ENCODE measurements at places on chromosomes 6 and 20. TPM values are rescaled to one million over a fixed set of nuclear protein-coding genes. Genes with fewer than 3 reads are reported as not detected.

Gene MPIG6B
- total RNA-seq: 0.59 TPM

Gene ADGRG6
- 30.3 TPM for total RNA-seq

Gene RPRD1B
- total RNA-seq: 60.1 TPM

Gene BTN2A1
- total RNA-seq: 23.4 TPM

Gene PPT2
- 42.5 TPM for total RNA-seq

Gene CD93
- 0.07 TPM for total RNA-seq

Gene LPA
- not detected for total RNA-seq

Gene VSX1
- total RNA-seq: 0.65 TPM

Gene SLC22A7
- total RNA-seq: not detected

Gene TBXT
- total RNA-seq: not detected

Gene CTNNBL1
- total RNA-seq: 83.5 TPM

DNA sequence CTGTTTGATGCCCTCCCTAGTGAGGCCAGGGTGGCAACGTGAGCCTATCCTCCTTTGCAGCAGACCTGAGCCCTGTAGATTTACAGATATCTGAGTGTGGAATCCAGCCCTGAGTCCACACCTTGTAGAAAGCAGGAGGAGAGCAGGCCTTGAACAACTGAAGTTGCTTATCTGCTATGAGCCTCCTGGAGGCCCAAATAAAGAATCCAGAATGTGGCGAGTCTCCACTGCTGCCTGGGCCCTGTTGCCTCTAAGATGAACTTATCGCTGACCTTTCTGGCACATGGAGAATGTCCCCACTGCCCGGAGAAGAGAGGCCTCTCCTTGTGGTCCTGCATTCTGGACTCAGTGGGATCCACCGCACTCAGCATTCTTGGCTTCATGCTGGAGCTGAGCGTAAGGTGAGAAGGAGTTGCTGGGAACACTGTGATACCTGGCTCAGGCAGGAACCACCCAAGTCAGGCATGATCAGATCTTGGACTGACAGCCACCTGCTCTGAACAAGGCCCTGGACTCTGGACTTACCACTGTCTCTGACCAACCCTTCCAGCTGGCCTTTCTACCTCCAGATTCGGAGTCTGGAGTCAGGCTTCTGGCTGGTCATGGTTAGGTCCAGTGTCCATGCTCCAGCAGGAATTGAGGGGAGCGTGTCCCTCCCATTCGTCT is 5.8 kb upstream of the MANBAL start:
- no peak for DNase-seq
- H3K4me1 ChIP-seq: no peaks in the 10 kb centered on the region
- no peaks in the 10 kb centered on the region for H3K36me3 ChIP-seq
- no peaks in the 10 kb centered on the region for H3K27me3 ChIP-seq
- no peak overlapping the region for H3K27ac ChIP-seq
- H3K4me3 ChIP-seq: no peak overlapping the region

DNA sequence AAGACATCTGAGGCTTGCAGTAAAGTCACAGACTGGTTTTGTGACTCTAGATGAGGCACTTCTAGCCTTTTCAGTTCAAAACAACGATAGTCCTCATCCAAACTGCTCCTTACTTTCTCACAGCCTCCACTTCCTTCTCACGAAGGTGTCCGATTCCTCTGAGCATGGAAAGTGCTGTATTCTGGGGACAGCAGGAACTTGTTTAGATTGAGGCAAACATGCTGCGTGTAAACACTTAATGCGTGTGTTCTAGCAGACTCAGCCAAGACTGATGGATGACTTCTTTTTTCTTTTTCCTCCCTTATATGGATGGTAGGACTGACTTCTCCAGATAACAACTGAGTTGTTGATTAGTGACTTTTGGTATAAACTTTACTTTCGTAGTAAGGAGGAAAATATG is 80.2 kb upstream of the PRDM1 start:
- no peak overlapping the region for H3K4me3 ChIP-seq
- no peaks in the 10 kb centered on the region for H3K36me3 ChIP-seq
- no peak overlapping the region for H3K27ac ChIP-seq

DNA sequence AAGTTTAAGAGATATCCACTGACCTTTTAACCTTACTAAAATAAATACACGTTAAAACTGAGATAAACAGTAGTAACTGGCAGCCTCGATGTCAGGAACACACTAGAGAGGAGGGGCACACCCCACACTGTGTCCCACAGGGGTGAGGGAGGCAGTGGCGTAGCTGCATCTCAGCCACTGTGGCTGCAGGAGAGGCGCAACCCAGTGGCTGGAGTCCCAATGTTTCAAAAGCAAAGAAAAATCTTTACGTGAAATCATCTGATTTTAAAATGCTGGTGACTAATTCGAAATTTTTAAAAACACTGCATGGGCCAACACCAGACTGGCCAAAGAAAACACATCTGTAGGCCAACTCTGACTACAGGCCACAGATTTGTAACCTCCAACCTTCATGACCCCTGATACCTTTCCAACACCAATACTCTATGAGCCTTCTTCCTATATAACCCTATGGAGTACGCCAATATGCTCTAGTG is 54.7 kb downstream of the TRAM2 start:
- H3K4me3 ChIP-seq: no peak overlapping the region
- H3K4me1 ChIP-seq: peaks cover 25% of the 10 kb centered on the region
- no peaks in the 10 kb centered on the region for H3K36me3 ChIP-seq
- DNase-seq: no peak
- no peak overlapping the region for H3K27ac ChIP-seq

GRCh38 chr20:59818911-59819310 is 114.5 kb downstream of the SYCP2 start:
- H3K4me3 ChIP-seq: no peak overlapping the region
- no peak overlapping the region for H3K27ac ChIP-seq
- H3K36me3 ChIP-seq: no peaks in the 10 kb centered on the region
- peaks cover 31% of the 10 kb centered on the region for H3K27me3 ChIP-seq
- DNase-seq: no peak

DNA sequence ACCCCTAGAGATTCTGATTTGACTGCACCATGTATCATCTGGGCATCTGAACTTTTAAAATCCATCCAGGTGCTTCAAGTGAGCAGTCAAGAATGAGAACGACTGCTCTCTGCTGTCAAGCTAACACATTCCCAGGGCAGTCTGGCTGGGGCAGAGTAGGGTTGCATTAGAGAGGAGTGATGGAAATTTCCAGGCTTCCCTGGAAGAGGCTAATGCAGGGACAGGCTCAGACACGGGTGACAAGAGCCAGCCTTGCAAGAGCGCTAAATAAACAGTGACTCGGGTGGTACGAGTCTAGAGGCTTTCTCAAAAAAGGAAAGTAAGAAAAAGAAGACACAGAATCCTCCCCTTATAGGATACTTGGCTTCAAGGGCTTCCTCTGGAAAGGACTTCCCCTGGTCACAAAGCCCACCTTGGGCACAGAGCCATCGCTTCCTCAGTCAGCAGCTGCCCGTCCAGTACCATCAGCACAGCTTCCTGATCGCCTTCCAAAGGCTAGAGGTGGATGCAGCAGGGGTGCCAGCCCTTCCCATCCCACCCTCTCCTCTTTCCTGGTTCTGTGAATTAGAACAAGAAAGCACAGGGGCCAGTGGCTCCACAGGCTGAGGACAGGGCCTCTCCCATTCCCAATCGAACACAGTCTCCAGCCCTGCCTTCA is 177.4 kb upstream of the RREB1 start:
- H3K4me3 ChIP-seq: no peak overlapping the region
- peaks cover 6% of the 10 kb centered on the region for H3K4me1 ChIP-seq
- H3K27me3 ChIP-seq: no peaks in the 10 kb centered on the region
- DNase-seq: no peak
- H3K36me3 ChIP-seq: no peaks in the 10 kb centered on the region

DNA sequence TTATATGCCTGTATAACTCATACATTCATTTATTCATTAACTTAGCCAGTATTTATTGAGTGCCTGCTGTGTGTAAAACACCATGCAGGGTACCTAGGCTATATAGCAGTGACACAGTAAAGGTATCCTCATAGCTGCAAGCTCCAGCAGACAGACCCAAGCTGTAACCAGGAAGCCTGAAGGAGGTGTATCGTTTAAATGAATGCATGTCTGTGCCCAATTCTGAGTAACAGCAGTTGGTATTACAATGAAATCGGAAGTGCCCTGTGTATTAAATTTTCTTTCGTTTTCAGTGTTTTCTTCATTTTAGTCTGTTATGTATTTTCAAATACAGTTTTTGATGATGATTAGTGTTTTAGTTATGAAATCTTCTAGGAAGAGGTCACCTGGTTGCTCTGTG is 485.8 kb upstream of the SOX4 start:
- H3K27ac ChIP-seq: no peak overlapping the region
- no peak for DNase-seq
- no peak overlapping the region for H3K4me3 ChIP-seq
- H3K4me1 ChIP-seq: peaks cover 59% of the 10 kb centered on the region
- H3K27me3 ChIP-seq: no peaks in the 10 kb centered on the region
- H3K36me3 ChIP-seq: no peaks in the 10 kb centered on the region

GRCh38 chr6:47197682-47198640 is 111.7 kb downstream of the TNFRSF21 start:
- H3K27me3 ChIP-seq: no peaks in the 10 kb centered on the region
- H3K4me1 ChIP-seq: peaks cover 5% of the 10 kb centered on the region
- no peak for DNase-seq
- H3K27ac ChIP-seq: peak overlapping the region; percentile 34
- peak overlapping the region; percentile 17 for H3K4me3 ChIP-seq

DNA sequence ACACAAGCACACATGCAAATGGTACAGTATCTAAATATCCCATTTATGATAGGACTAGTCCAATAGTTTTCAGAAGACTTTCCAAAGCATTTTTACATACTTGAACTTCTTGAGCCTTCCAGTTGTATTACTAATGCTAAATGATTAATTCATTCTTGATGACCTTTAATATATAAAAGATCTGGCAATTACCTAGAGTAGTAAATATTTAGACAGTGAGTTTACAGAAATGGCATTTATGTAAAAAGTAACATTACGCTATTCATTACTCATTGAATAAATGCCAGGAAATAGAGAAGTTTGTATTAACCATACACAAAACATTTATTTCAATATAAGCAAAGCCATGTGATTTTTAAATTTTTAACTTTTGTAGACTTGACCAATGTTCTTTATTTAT is 158.8 kb downstream of the DST start:
- H3K27me3 ChIP-seq: no peaks in the 10 kb centered on the region
- H3K4me1 ChIP-seq: no peaks in the 10 kb centered on the region
- no peak overlapping the region for H3K27ac ChIP-seq
- no peak for DNase-seq
- H3K36me3 ChIP-seq: peaks cover 20% of the 10 kb centered on the region
- H3K4me3 ChIP-seq: no peak overlapping the region

DNA sequence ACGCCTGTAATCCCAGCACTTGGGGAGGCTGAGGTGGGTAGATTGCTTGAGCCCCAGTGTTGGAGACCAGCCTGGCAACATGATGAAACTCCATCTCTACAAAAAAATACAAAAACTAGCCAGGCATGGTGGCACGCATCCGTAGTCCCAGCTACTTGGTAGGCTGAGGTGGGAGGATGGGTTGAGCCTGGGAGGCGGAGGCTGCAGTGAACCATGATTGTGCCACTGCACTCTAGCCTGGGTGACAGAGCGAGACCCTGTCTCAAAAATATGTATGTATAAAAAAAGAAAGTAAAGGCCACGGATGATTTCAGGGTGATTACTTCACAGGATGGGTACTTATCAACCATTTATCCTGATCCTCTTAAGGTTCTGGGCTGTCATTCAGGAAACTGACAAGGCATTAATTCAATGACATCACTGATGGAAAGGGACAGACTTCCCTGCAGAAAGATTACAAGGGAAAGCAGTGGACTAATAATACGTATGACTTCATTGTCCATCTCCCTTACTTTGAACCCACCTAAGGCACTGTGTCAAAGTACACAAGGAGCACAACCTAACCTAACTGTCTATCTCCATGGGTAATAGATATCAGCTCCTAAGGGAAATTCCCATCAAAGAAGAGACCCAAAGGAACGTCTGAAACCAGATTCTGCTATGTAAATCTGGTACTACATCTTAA is 61.2 kb downstream of the ZMYND8 start:
- peaks cover 80% of the 10 kb centered on the region for H3K36me3 ChIP-seq
- DNase-seq: no peak
- no peak overlapping the region for H3K4me3 ChIP-seq
- no peaks in the 10 kb centered on the region for H3K27me3 ChIP-seq
- H3K4me1 ChIP-seq: 0 out of 2 replicates have a peak, but pooled peaks cover 3% of the 10 kb centered on the region
- peak overlapping the region; percentile 25 for H3K27ac ChIP-seq

GRCh38 chr20:13299401-13299800 is 78.3 kb downstream of the ISM1 start:
- no peaks in the 10 kb centered on the region for H3K4me1 ChIP-seq
- no peak for DNase-seq
- H3K4me3 ChIP-seq: no peak overlapping the region
- no peaks in the 10 kb centered on the region for H3K27me3 ChIP-seq
- H3K36me3 ChIP-seq: no peaks in the 10 kb centered on the region
- H3K27ac ChIP-seq: no peak overlapping the region

DNA sequence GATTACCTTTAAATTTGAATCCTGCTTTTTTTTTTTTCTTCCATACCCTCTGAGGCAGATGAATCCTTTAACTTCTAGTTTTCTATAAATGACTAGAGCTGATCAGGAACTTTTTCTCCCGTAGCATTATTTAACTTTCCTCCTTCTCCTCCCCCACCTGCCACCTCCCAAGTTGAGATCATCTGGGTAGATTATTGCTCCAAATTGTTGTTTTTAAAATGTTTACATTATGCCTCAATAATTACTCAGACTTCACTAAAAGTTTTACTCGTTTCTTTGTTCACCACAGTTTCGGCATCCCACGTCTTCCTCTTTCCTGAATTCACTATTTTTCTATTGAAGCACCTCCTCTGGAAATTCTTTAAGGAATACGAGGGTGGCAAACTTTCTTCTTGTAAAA is 16.6 kb upstream of the SCUBE3 start:
- H3K27ac ChIP-seq: no peak overlapping the region
- H3K36me3 ChIP-seq: no peaks in the 10 kb centered on the region
- H3K27me3 ChIP-seq: no peaks in the 10 kb centered on the region
- no peak overlapping the region for H3K4me3 ChIP-seq
- no peak for DNase-seq
- H3K4me1 ChIP-seq: peaks cover 14% of the 10 kb centered on the region

DNA sequence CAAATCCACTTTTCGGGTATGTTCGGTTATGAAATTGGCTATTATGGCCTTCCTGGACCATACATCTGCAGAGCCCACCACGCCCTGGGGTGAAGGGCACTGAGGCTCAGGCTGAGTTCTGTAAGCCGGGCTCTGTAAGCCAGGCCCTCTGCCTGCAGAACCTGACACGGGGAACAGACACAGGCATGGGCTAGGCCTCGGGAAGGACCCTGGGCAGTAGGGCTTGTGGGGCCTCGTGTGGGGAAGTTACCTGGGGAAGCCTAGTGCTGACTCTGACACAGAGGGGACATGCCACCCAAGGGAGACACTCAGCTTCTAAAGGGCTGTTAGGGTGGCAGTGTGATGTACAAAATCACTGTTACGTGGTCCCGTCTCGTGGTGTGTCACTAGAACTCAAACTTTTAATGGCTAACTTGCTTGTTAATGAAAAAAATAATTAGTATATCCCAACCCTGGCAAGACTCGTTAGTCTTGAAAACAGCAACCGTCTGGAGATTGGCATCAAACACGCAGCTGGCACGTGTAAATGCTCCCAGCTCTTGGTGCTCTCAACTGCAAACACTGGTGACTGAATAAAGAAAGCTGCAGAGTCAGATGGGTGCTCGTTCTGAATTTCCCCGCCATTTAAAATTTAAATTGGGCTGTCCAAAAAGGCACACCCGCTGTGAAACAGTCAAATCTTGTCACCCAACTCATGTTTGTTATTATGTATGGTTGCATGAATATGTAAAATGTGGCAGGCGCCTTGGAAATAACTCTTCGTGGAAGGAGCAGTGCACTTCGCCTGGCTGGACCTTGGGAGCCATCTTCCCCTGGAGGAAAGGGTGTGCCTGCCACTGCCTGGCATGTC is 23.6 kb upstream of the TCFL5 start:
- no peaks in the 10 kb centered on the region for H3K4me1 ChIP-seq
- no peak for DNase-seq
- peaks cover 17% of the 10 kb centered on the region for H3K36me3 ChIP-seq

Data from PC-9 (cell line).